ENCODE measurements at places on chromosomes 13 and 19.

DNA sequence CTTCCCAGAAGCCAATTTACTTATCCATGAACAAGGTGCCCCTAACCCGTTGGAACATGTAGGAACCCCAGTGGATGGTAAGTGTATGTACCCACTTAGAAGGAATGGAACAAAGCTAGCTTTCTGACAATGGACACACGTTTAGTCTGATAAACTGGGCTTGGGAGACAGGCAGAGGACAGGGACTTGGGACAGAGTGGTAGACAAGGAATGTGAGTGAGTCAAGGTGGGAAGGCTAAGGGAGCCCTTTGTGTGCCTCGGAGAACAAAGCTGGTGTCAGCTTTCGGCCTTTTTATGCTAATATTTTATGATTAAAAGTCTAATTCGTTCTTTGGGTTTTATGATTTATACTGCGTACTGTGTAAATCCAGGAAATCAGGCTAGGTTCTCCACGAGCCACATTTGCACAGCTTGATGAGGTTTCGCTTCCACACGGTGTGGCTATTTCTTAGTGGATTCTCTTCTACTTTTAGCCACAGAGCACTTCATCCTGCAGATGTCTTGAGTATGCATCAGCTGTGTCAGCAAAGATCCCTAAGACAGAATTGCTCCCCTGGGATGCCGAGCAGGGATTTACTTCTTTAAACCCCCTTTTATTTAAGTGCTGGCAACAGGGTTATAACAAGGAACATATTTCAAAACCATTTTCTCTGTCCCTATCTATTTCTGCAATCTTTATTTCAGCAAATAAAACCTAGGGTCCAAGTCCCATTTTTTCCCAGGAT lies 258.5 kb downstream of the DLEU7 start:
- DNase-seq: no peak

DNA sequence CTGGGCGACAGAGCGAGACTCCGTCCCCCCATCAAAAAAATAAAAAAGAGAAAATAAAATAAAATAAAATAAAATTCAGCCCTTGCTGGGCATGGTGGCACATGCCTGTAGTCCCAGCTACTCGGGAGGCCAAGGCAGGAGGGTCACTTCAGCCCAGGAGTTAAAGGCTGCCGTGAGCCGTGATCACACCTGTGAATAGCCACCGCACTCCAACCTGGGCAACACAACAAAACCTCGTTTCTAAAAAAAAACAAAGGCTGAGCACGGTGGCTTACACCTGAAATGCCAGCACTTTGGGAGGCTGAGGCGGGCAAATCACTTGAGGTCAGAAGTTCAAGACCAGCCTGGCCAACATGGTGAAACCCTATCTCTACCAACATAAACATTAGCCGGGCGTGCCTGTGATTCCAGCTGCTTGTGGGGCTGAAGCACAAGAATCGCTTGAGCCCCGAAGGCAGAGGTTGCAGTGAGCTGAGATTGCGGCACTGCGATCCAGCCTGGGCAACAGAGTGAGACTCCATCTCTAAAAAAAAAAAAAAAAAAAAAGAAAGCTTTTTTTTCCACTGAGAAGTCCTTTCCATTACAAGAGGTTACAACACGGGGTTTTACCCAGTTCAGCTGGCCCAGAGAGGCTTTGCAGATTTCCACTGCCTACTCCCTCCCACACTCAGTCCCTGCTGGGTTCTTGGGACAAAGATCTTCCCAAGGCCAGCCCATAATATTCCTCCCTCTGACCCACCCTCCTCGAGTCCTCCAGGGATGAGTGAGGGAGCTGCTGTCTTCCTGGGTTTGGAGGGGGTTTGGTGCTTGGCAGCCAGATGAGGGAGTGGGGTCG lies 6.4 kb downstream of the ANGPTL4 start:
- DNase-seq: no peak

DNA sequence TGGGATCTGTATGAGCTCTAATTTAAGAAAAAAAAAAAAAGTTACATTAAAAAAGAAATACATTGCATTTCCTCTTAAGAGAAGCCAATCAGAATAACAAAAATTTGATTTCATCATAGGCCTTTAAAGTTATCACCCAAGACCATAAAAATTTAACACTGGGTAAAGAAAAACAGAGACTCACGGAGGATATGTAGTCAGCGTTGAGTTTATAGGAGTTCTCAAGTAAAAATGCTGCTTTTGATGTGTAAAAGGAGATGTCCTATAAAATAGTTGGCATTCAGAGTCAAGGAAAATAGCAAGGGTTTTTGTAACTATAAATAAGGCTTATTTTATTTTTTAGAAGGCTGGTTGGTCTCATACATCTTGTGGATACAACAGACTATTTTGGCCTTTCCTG lies 191.1 kb downstream of the EFNB2 start:
- DNase-seq: no peak

DNA sequence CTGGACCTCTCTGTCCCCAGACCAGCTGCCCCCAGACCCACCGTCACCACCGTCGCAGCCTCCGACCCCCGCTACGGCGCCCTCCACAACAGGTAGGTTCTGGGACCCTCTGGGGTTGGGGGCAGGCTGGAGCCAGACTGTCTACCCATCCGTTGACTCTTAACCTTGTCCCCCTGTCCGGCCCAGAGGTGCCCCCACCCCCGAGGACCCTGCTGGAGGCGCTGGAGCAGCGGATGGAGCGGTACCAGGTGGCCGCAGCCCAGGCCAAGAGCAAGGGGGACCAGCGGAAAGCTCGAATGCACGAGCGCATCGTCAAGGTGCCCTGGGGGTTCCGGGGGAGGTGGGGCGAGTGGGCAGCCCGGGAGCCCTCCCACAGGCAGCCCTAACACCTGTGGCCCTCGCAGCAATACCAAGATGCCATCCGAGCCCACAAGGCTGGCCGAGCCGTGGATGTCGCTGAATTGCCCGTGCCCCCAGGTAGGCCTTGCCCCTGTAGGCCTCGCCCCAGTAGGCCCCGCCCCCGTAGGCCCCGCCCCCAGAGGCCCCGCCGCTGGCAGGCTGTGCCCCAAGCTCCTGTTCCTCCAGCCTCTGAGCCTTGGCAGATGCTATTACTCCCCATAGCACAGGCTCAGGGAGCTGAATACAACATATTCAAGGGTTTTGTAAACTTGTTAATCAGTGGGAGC lies 12.9 kb downstream of the CC2D1A start:
- DNase-seq: no peak

DNA sequence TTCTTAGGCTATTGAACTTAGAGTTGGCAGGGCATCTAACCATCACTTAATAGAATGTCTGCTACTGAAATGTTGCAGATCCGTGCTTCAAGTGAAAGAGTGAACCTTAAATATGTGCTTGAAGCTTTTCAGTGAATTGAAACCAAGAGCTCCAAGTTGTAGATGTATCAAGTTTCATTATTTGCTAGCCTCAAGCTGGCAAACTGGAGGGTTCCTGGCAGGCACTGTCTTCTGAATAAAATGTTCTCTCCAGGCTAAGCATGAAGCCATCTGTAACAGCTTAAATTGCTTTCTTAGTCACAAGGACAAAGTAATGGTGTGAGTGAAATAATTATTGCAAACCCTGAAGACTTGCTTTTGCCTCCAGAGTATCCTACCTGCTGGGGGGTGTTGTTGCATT lies 415.0 kb upstream of the SPRY2 start:
- no peak for DNase-seq

DNA sequence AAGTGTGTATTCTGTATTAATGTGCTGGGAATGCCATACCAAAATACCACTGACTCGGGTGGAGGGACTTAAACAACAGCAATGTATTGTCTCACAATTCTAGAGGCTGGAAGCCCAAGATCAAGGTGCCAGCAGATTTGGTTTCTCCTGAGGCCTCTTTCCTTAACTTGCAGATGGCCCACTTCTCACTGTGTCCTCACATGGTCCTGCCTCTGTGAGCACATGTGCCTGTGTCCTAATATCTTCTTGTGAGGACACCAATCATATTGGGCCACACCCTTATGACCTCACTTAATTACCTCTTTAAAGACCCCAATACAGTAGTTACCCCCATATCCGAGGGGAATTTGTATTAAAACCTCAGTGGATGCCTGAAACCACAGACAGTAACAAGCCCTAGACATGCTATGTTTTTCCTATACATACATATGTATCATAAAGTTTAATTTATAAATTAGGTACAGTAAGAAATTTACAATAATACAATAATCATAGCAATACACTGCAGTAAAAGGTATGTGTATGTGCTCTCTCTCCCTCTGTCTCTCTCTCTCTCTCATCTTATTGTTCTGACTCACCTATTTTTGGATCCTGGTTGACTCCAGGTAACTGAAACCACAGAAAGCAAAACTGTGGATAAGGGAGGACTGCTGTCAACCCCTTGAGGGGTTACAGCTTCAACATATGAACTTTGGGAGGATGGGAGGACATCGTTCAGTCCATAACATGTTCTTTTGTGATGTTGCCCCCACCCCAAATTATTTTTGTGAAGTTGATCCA lies 174.3 kb downstream of the IRS2 start:
- DNase-seq: no peak

DNA sequence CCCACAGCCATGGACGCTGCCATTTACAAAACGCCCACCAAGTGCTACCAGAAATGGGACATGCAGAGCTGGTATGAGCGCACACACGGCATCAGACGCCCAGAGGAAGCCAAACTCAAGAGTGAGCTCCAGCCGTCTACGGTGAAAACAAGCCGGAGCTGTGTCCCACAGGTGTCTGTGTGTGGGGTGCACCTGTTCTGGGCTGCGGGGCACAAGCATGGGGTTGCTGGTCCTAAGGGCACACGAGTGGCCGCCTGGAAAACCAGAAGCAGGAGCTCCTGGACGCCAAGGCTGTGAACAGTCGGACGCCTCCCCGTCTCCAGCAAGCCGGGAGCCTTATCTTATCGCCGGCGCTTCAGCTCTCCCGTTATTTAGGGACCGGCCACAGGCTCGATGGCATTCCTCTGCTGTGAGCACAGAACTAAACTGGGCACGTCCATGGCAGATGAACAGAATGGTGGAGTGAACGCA lies 1.3 kb downstream of the ADPRHL1 start:
- DNase-seq: no peak

- DNase-seq: no peak
These were observed 9.5 kb upstream of the TLE5 start for GRCh38 chr19:3071768-3072167.

- DNase-seq: no peak
These were observed 859.9 kb upstream of the SLC10A2 start for GRCh38 chr13:103926118-103926517.

GRCh38 chr13:98094678-98095266 lies 48.1 kb upstream of the FARP1 start:
- no peak for DNase-seq

DNA sequence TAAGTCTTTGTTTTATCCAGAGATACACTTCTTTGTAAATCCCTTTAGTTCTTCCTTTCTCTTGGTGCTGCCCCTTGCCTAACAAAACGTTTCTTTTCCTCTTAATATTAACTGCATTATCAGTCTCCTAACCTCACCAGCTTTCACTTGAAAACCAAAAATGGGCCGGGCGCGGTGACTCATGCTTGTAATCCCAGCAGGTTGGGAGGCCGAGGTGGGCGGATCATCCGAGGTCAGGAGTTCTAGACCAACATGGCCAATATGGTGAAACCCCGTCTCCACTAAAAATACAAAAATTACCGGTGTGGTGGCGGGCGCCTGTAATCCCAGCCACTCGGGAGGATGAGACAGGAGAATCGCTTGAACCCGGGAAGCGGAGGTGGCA lies 329.8 kb upstream of the MIR17HG start:
- no peak for DNase-seq

DNA sequence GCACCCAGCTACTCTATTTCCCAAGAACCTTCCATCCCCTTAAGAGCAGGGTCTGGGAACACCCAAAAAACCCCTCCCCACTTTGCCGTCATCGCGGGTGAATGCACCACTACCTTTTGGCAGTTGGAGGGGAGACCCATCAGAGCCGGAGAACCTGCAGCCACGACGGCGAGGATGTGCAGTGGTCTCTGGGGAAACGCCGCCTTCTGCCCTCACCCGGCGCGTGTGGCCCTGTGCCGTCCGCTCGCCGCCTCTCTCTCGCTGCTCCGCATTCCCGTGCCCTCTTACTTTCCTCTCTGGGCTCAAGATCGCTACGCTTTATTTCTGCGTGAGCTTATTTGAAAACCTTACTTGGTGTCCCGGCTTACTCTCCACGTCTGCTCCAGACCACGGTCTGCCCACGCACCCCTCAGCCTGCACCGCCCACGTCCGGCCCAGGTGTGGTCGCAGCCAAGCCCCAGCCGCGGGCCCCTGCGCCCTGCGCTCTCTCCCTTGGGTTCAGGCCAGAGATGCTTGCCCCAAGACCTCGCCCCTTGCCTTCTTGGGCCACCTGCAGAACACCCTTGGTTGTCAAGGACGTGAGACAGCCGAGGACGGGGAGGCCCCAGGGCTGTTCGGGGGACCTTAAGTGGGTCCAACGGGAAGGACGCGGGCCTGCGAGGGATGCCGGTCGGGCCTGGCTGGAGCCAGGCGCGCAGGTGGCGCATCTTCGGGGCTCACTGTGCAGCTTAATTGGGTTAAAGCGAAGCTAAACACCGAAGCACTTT lies 2.0 kb upstream of the MAB21L1 start:
- DNase-seq: no peak

DNA sequence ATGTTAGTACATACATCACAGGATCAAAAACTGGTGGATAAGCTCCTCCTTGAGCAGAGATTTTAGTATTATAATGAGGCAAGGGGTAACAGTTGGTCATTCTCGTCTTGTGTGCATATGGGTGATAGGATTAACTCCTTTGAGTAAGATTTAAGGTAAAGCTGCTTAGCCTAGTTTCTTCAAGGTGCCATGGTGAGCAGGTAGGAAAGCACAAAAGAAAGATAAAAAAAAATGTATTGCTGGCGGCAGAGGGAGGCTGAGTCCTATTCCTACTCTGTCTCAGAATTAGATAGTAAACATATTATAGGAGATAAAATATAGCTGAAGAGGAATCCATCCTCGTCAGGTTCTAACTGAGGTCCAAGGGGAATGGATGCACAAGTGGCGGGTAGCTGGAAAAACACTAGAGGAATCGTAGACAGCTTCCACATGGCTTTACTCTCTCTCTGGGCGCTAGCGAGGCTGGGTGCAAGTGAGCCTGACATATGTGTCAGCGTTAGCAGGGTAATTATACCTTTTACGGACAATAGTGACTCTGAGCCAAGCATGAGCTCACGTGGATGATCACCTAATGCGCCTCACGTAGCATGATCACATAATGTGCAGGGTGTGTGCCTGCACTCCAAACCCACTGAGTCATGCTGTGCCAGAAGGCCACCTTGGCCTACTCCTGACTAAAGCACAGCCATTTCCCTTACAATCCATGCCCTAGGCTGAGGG lies 734.3 kb upstream of the MIR17HG start:
- DNase-seq: no peak

DNA sequence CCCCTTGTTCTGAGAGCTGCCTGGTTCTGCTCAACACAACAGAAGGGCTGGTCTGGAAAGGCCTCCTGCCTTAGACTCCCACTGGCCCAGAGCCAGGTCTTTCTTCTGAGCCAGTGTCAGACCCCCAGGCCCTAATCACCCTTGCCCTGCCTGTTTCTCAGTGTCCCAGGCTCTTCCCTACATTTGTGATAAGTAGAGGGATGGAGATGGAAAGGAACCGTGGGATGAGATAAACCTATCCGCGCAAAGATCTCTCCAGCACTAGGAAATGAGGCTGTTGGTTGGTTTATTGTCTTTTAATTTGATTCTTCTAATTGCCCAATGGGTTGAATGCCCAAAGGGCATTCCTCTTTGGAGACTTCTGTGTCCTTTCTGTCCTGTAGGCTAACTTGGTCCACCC lies 470.0 kb downstream of the TSHZ3 start:
- DNase-seq: no peak

- no peak for DNase-seq
These were observed 5.6 kb upstream of the BSG start for GRCh38 chr19:566844-567243.

- DNase-seq: no peak
These were observed 542.0 kb downstream of the DIAPH3 start for GRCh38 chr13:59621773-59622172.
